Astrocyte (in vitro differentiated cells and primary cell): ENCODE measurements at places on chromosomes 1 and 21. TPM values are rescaled to one million over a fixed set of nuclear protein-coding genes. Genes with fewer than 3 reads are reported as not detected.

GPR161 gene
- 16.5 and 21.9 TPM in 2 replicates for total RNA-seq

DNA sequence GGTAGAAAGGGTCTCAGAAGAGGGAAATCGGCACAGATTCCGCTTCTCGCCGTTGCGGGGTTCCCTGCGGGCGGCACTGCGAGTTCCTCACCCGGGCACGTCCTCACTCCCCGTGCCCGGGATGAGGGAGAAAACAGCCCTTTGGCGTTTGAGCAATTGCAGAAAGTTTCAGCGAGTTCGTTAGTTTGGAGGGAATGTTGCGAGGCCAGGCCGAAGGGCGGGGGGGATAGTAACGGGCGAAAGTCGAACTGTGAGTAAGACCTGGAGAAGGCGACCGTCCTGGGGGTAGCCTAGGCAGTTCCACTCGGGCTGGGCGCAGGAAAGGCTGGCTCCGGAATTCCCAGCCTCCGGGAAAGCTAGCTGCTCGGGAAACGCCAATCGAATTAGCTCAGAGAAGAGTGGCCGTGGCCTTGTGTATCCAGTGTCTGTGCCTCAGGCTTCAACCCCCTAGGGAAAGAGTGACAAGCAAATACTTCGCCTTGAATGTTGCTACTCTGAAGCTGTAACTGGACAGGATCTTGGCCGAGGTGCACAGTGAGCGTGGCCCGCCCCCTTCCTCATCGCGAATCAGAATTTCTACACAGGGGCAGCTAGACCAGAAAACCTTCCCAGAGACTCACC, 787 bp downstream of the PTGFR start:
- H3K27ac ChIP-seq: no peak overlapping the region
- peaks cover 12% of the 10 kb centered on the region for H3K4me1 ChIP-seq
- peak overlapping the region; percentile 70 for H3K4me3 ChIP-seq
- peak; percentile 48 for DNase-seq
- no peaks in the 10 kb centered on the region for H3K36me3 ChIP-seq
- H3K27me3 ChIP-seq: no peaks in the 10 kb centered on the region

DNA sequence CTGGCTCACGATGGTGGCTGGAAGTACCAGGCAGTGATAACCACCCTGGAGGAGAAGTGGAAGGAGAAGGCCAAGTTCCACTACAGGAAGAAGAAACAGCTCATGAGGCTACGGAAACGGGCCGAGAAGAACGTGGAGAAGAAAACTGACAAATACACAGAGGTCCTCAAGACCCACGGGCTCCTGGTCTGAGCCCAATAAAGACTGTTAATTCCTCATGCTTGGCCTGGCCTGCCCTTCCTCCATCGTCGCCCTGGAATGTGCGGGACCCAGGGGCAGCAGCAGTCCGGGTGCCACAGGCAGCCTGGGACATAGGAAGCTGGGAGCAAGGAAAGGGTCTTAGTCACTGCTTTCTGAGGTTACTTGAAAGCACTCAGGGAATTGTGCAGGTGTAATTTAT, 10.8 kb downstream of the IL24 start:
- H3K27me3 ChIP-seq: peaks cover 13% of the 10 kb centered on the region
- DNase-seq: no peak
- H3K4me1 ChIP-seq: peaks cover 9% of the 10 kb centered on the region
- H3K36me3 ChIP-seq: no peaks in the 10 kb centered on the region
- no peak overlapping the region for H3K4me3 ChIP-seq
- no peak overlapping the region for H3K27ac ChIP-seq

UMODL1 gene
- 0.10 TPM in 1 of 2 replicates, not detected in the other for total RNA-seq

DNA sequence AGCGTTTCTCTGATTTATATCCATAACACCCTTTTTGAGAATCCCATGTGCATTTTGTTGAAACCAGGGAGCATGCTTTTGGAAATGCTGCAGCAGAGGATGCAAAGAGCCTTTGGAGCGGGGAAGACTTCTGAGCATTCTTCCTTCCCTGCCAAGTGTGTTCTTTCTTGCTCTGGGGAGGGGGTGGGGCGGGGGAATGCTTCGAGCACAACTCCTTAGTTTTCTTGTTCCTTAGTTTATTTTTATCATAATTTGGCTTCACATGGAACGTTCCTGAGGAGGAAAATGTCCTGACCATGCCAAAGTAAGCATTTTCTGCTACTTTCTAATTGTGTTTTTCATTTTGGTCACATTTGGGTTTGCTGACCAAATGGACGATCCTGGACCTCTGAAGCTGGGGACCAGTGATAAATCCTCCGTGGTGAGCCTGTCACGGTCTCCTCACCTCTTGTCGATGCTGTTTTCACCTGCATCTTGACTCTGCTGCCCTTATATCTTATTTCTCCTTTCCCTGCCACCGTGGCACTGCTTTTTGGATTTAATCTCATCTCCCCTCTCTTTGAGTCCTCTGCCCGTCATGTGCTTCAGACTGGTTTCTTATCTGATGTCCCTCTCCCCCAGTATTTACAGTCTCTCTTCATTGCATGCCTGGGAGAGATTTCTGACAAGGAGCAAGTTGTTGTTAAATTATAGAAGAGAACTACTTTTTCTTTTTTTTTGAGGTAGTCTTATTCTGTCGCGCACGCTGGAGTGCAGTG, 2.4 kb downstream of the CTPS1 start:
- no peak for DNase-seq
- no peak overlapping the region for H3K27ac ChIP-seq
- H3K36me3 ChIP-seq: peaks cover 28% of the 10 kb centered on the region
- H3K4me1 ChIP-seq: peaks cover 47% of the 10 kb centered on the region
- no peaks in the 10 kb centered on the region for H3K27me3 ChIP-seq
